ENCODE measurements at places on chromosomes 5 and 9.

- no peak for DNase-seq
These were observed at the start of gene CYLC2 for GRCh38 chr9:102995033-102995432. Gene CYLC2 (plus strand): TSS chr9:102995333. CDS start chr9:102995381, 48 bp downstream.

DNA sequence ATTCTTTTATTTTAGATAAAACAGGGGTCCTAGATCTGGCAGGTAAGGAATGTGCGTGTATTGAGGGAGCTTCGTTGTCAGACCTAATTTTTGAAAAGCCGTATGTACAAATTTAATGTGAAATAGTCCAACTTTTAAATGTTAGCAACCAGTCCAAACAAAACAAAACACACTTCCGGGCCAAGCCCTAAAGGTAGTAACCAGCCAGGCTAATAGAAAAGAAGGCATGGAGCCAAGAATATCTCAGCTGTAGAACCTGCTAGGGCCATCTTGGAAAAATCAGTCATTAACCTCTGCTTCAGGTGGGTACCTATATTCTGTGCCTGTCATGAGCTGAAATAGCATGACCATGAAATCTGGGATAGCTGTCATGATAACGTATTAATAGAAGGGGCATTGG, 71.0 kb downstream of the SMARCA2 start:
- no peak for DNase-seq

DNA sequence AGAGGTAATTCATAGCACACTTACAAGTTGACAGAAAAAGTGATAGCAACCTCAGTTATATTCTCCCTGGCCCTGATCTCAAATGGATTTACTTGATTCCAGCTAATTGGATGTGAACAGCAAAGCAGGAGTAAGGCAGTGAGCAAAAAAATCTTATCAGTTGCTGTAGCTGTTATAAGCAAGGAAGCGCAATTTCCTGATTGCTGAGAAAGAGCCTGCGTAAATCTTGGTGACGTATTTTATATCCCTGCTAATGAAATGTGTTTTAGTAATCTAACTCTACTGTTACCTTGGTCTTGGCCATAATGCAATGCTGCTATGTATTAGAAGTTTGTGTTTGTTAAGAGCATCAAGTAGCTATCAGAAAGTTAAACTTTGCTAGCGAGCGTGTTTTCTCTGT, 661.2 kb upstream of the SEMA6A start:
- DNase-seq = no peak

GRCh38 chr9:133638711-133639110, 2.5 kb downstream of the DBH start:
- DNase-seq = no peak

GRCh38 chr9:82601293-82601771, 461.6 kb downstream of the RASEF start:
- peak; percentile 47 for DNase-seq

DNA sequence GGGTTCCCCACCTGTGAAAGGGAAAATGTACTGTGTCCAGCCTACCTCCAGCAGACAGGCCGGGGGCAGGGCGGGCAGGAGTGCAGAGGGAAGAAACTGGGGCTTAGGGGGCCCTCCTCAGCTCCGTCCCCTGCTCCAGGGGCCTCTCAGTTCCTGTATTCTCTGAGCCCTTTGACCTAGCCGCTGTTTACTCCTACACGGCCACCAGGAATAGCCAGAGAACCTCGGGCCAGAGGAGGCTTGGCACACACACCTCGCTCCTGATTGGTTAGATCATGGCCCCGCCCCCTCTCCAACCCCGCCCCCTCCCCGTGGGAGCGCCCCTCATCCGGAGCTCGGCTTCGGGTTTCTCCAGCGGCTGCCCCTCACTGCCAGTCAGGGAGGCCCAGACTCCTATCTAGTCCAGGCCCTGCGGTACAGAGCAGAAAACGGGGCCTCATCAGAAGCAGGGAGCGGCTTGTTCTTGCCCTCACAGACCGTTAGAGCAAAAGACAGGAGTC, 2.2 kb downstream of the ST6GALNAC6 start:
- DNase-seq = peak; percentile 94

GRCh38 chr5:9431496-9432258, 114.2 kb downstream of the SEMA5A start:
- peak; percentile 44 for DNase-seq
